ENCODE measurements at places on chromosomes 3 and 15. TPM values are rescaled to one million over a fixed set of nuclear protein-coding genes. Genes with fewer than 3 reads are reported as not detected.

- no peak for DNase-seq
Observed at GRCh38 chr15:92645731-92646130, 9.8 kb downstream of the FAM174B start.

DNA sequence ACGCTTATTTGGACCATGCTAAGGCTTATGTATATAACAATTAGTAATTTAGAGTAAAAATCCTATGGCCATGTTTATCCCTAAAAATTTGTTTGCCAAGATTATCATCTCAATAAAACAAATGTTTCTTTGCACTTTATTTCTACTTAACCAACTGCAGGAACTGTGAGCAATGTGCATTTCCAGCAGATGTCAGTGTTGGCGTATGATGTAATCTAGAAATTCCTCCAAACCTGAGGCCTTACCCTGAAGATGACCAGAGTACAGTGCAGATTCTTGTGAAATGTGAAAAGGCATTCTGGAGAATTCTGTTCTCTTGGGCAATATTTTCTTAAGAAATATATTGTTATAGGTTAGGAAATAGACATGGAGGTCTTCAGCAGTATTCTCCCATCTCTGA lies 205.9 kb downstream of the MBNL1 start:
- DNase-seq = peak; percentile 40

DNA sequence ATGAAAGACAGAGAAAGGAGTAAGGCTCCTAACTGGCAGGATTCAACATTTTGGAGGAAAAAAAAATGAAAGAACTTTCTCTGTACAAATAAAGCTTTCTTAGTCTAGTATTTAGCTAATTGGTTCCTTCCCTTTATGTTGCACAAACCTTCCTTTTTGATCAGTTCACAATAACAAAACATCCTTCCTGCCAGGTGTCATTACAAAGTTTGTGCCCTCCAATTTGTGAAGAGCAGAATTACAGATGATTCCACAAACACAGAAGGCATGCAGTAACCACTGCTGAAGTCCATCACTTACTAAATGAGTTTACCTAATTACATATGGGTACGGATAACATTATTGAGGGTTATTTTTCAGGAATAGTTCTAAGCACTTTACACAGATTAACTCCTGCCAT lies 179.9 kb downstream of the FMN1 start:
- DNase-seq = no peak

- peak; percentile 65 for DNase-seq
Observed at GRCh38 chr3:27659279-27660021, 62.7 kb downstream of the EOMES start.

GRCh38 chr3:46349484-46350261 lies 4.2 kb upstream of the CCR2 start:
- peak; percentile 57 for DNase-seq

DNA sequence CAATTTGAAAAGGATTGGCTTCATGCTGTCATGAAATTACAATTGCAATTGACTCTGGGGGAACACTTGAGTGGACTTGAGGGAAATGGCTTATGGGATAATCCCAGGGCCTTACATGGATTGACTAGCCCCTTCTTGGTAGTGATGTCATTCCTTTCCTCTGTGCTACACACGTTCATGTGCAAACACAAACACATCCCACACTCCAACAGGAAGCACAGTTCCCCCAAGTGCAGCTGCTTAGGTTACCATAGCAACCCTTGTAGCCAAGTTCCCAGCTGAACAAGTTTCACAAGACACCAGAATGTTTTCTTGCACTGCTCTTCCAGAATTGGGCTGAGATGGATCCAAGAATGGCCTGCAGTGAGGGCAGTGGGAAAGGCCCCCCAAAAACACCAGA lies 217.0 kb downstream of the ZNF621 start:
- peak; percentile 77 for DNase-seq

- peak; percentile 35 for DNase-seq
Observed at GRCh38 chr3:178845420-178846118, 226.0 kb downstream of the ZMAT3 start.

GRCh38 chr3:38163117-38163840 lies 2.1 kb upstream of the OXSR1 start:
- peak; percentile 24 for DNase-seq

- no peak for DNase-seq
Observed at GRCh38 chr15:85404176-85404917, 23.9 kb downstream of the AKAP13 start.

DNA sequence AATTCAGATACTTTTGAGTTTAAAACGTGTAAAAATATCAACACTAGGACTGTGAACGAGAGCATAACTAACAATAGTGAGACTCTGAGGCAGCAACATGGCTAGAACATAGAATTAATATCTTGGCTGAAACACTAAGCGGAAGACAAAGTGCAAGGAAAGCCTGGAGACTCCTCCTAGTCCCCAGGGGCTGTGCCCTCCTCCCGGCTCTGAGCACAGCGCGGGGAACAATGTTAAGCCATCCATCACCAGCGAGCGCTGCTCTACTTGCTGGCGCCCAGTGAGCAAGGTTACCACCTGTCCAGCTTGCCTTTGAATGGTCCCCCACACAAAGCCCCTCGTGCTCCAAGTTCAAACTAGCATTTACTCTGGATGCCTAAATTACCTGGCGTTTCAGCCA lies 436.9 kb downstream of the FOXP1 start:
- DNase-seq = no peak

PRR23E gene
- total RNA-seq = not detected

HAPLN3 gene
- 18.4 TPM for total RNA-seq

LIPH gene
- total RNA-seq = not detected

C2CD4A gene
- total RNA-seq = not detected
